ENCODE measurements at places on chromosomes 12 and 14. TPM values are rescaled to one million over a fixed set of nuclear protein-coding genes. Genes with fewer than 3 reads are reported as not detected.

GRCh38 chr14:33972583-33973081, 21.8 kb upstream of the EGLN3 start:
- DNase-seq: no peak

GRCh38 chr14:51095854-51096823, 1.2 kb upstream of the TRIM9 start:
- DNase-seq: no peak

- DNase-seq: no peak
Measured at GRCh38 chr14:86124328-86124727, 594.4 kb downstream of the FLRT2 start.

DNA sequence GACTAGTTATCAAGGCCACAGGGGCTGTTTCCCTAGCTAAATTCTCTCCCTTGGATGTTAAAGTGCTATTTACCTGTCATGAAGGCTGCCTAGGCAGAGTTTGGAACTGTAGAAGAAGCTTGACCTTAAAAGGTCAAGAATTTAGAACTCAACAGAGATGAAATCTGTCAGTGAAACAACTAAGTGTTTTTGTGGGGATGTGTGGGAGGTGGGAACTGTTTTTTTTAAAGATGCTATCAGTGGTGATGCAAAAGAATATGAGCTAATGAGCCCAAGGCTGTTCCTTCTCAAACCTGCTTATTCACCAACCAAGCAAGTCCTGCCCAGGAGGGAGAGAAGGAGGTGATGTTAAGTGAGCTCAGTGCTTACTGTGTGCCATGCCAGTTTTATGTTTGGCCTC, 40.8 kb upstream of the POC1B start:
- DNase-seq: no peak

- no peak for DNase-seq
Measured at GRCh38 chr14:53537422-53538315, 384.5 kb upstream of the DDHD1 start.

- no peak for DNase-seq
Measured at GRCh38 chr12:14873440-14874185, 12.0 kb downstream of the MGP start.

- no peak for DNase-seq
Measured at GRCh38 chr12:2247596-2247995, 194.8 kb downstream of the CACNA1C start.

DNA sequence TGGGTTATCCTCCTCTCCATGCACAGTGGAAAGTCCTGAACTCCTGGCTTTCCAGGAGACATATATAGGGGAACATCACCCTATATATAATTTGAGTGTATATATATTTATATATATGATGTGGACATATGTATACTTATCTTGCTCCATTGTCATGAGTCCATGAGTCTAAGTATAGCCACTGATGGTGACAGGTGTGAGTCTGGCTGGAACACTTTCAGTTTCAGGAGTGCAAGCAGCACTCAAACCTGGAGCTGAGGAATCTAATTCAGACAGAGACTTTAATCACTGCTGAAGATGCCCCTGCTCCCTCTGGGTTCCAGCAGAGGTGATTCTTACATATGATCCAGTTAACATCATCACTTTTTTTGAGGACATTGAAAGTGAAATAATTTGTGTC, 4.4 kb downstream of the SSTR1 start:
- no peak for DNase-seq

Gene HOTAIR
- 1.5 TPM for total RNA-seq

Gene FAM186B
- total RNA-seq: 0.10 TPM

Gene DHRS2
- total RNA-seq: 0.84 TPM

Gene ZNF385A
- total RNA-seq: 13.2 TPM

Gene RPL36AL
- 271 TPM for total RNA-seq
